A549 treated with DMSO at 1 μM for 4 hours (cell line): ENCODE measurements at places on chromosomes 12 and 14. TPM values are rescaled to one million over a fixed set of nuclear protein-coding genes. Genes with fewer than 3 reads are reported as not detected.

Gene STYK1
- 0.14 to 0.54 TPM (median 0.28 TPM) in 5 replicates for total RNA-seq

Gene IRAK4
- 4.3 to 5.4 TPM (median 5.0 TPM) in 5 replicates for total RNA-seq

Gene TPI1
- total RNA-seq = 1,539 to 1,667 TPM (median 1,622 TPM) in 5 replicates

Gene MFAP5
- 0.07 to 0.86 TPM (median 0.16 TPM) in 4 of 5 replicates, not detected in the other for total RNA-seq

Gene IFNG-AS1
- not detected in 5 replicates for total RNA-seq

Gene ACSM4
- not detected in 5 replicates for total RNA-seq

Gene SMARCC2
- total RNA-seq = 31.4 to 42.9 TPM (median 38.9 TPM) in 5 replicates

Gene ANO4
- 0.05 to 0.06 TPM (median 0.06 TPM) in 3 of 5 replicates, not detected in the others for total RNA-seq

Gene KLHL33
- not detected in 5 replicates for total RNA-seq

Gene FAM181A
- not detected in 5 replicates for total RNA-seq

Gene TAS2R43
- total RNA-seq = not detected in 5 replicates

Gene OTOGL
- 0.01 to 0.04 TPM in 2 of 5 replicates, not detected in the others for total RNA-seq

Gene SYT10
- not detected in 5 replicates for total RNA-seq

Gene SERPINA9
- 0.13 to 0.15 TPM in 2 of 5 replicates, not detected in the others for total RNA-seq

Gene FBXL14
- total RNA-seq = 9.2 to 12.9 TPM (median 12.4 TPM) in 5 replicates

Gene CPNE6
- not detected in 5 replicates for total RNA-seq

Gene CCDC184
- 3.1 to 3.5 TPM (median 3.2 TPM) in 5 replicates for total RNA-seq

Gene KRT2
- total RNA-seq = 0.04 TPM in 1 of 5 replicates, not detected in the others

Gene ANG
- total RNA-seq = 8.0 to 11.2 TPM (median 8.6 TPM) in 5 replicates

Gene MTA1
- 50.4 to 87.3 TPM (median 79.6 TPM) in 5 replicates for total RNA-seq

Gene RASAL1
- total RNA-seq = 0.24 to 0.42 TPM (median 0.32 TPM) in 5 replicates

Gene MYF6
- not detected in 5 replicates for total RNA-seq

Gene CCDC197
- not detected in 5 replicates for total RNA-seq

Gene GUCY2C
- total RNA-seq = 0.02 to 0.06 TPM (median 0.03 TPM) in 3 of 5 replicates, not detected in the others

Gene RNASE7
- total RNA-seq = not detected in 5 replicates

Gene AQP6
- total RNA-seq = 0.02 to 0.05 TPM in 2 of 5 replicates, not detected in the others

Gene HOXC11
- 0.36 to 0.51 TPM (median 0.47 TPM) in 5 replicates for total RNA-seq

Gene CLEC2B
- total RNA-seq = 1.6 to 2.5 TPM (median 1.9 TPM) in 5 replicates

Gene RHOJ
- not detected in 5 replicates for total RNA-seq

Gene NEMP1
- 15.1 to 21.3 TPM (median 17.3 TPM) in 5 replicates for total RNA-seq

Gene RNF212B
- total RNA-seq = not detected in 5 replicates

Gene CLEC1B
- not detected in 5 replicates for total RNA-seq

Gene IFI27
- 1.2 to 1.9 TPM (median 1.4 TPM) in 5 replicates for total RNA-seq

Gene PFDN5
- 495 to 550 TPM (median 496 TPM) in 5 replicates for total RNA-seq

Gene HRK
- 0.52 to 0.83 TPM (median 0.61 TPM) in 5 replicates for total RNA-seq

Gene NDUFB1
- 302 to 416 TPM (median 335 TPM) in 5 replicates for total RNA-seq
